ENCODE measurements at places on chromosomes 13 and 19.

GRCh38 chr19:53537121-53537520 lies 824 bp upstream of the ZNF331 start:
- DNase-seq, result peak; percentile 37

- DNase-seq, result no peak
Observed at GRCh38 chr13:33875618-33876401, 57.9 kb downstream of the RFC3 start.

DNA sequence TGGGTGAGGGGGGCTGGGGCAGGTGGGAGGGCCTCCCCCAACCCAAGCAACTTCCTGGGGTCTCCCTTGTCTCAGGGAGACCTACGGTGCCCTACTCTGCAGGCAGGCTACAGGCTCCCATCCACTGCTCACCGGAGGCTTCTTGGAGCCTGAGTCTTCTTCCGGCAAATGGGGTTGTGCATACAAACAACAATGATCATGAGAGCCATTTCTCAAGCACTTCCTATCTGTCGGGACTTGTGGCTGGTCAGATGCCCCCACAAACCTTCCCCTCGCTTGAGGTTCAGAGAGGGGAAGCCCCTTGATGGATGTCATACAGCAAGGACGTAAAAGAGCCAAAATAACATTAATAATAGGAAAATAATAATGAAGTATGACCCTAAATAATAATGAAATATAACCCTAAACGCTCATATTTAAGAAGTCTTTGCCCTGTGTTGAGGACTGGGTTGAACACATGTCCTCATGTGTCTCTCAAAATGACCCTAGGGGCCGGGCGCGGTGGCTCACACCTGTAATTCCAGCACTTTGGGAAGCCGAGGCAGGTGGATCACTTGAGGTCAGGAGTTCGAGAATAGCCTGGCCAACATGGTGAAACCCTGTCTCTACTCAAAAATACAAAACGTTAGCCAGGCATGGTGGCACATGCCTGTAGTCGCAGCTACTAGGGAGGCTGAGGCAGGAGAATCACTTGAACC lies 727 bp downstream of the CD37 start:
- peak; percentile 43 for DNase-seq

GRCh38 chr19:44890366-44891015 lies 563 bp upstream of the TOMM40 start:
- DNase-seq, result peak; percentile 100

- DNase-seq, result no peak
Observed at GRCh38 chr13:73542446-73542845, 483.6 kb downstream of the KLF5 start.

GRCh38 chr13:112532837-112533745 lies 54.9 kb downstream of the TUBGCP3 start:
- peak; percentile 30 for DNase-seq

- no peak for DNase-seq
Observed at GRCh38 chr13:90713441-90714133, 633.9 kb upstream of the MIR17HG start.

GRCh38 chr13:63403733-63404132 lies 1988.1 kb upstream of the PCDH20 start:
- DNase-seq, result no peak

GRCh38 chr13:46361276-46361934 lies 25.6 kb downstream of the RUBCNL start:
- no peak for DNase-seq

GRCh38 chr19:5452594-5453565 lies 2.3 kb upstream of the ZNRF4 start:
- no peak for DNase-seq

GRCh38 chr19:47099576-47100050 lies 14.0 kb downstream of the ZC3H4 start:
- no peak for DNase-seq

GRCh38 chr13:45695198-45695730 lies 6.9 kb upstream of the CBY2 start:
- peak; percentile 41 for DNase-seq

- no peak for DNase-seq
Observed at GRCh38 chr13:64925727-64926126, 2304.4 kb downstream of the PCDH9 start.

DNA sequence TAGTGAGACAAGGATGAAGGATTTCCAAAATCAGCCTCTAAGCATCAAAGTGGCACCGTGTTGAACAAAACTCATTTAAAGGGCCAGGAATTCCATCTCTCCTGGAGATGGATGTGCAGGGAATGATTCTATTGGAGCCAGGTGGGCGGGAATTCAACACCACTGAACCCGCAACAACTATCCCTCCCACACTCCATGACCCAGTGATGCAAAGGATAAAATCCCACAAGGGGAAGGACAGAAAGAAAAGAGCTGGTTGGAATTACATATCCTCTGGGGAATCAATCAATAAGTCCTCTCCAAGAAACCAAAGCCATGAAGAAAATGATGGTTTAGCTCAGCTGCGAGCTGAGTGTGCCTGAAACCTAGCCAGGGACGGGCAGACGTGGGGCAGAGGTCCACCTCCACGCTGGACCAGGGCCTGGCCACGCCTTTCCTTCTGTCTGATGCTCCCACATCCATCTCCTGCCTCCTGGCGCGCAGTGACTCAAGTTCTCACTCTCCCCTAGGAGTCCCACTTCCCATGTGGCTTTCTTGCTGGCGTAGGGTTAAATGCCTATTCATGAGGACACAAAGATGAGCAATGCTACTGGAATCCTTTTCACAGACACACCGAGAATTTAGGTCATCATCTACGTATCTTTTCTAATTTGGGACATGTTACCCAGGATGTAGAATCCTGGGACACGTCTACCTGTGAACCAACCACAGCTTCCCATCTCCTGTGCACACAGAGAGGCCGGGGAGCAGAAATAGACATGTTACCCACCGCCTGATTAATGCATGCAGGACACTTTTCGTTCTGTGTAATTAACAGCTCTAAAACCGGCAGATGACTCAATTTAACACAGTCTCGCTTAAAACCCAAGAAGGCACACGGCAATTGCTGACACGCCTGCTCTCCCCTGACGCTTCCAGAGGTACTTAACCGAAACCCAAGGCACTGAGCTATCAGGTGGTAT lies 48.6 kb downstream of the PEPD start:
- DNase-seq, result no peak

DNA sequence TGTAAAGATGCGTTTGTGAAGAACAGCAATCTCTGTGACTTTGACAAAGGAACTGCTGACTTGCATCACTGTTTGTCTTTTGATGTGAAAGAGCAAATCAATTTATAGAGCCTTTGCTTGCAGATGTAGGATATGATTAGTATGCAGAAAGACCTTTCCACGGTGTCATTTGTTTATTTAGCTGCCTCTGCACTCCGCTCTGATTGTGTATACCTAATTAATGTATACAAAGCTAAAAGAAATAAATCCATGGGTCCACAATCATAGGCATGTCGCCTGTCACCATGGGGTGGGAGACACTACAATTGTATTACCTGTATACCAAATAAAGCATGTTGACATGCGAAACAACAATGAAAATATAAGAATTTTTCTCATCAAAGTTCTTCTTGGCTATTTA lies 410.7 kb downstream of the MZT1 start:
- DNase-seq, result no peak

DNA sequence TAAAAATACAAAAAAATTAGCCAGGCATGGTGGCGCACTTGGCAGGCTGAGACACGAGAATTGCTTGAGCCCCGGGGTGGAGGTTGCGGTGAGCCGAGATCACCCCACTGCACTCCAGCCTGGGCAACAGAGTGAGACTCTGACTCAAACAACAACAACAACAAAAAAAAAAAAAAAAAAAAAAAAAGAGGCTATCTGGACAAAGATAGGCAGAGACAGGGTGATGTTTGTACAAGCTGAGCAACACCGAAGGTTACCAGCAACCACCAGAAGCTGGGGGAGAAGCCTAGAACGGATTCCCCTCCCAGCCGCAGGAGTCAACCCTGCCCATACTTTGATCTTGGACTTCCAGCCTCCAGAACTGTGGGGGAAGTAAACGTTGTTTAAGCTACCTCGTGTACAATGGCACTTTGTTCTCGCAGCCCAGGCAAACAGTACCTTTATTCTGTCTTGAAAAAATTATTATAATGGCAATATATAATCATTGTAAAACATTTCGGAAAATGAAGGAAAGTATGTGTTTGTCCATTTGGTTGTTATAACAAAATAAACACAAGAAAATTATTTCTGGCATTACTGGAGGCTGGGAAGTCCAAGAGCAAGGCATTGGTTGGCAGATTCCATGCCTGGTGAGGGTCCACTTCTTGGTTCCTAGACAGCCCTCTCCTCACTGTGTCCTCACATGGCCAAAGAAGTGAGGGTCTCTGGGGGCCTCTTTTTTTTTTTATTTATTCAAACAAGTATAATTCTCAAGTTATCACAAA lies 39.8 kb upstream of the LATS2 start:
- no peak for DNase-seq

DNA sequence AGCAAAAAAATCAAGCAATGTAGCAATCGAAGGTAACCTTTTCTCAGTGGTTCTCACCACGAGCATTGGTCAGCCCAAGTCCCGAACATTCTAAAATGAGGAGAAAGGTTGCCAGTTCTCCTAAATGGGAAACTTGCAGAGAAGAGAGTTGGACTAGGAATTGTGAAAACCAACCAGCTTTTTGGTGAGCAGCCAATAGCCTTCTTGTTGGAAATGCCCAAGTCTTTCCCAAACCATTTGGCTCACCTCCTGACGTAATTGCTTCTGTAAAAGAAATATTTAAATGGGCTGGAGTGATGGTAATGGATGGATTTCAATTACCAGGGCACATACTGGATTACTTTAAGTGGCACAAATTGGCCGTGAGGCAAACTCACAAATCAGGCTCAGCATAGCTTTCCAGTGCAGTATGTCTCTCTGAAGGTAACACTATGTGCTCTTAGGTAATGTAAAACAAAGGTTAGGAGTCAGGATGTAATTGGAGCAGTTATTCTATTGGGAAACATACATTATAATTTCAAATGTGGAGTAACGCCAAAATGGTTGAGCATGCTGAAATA lies 423.2 kb downstream of the KLF5 start:
- DNase-seq, result no peak

DNA sequence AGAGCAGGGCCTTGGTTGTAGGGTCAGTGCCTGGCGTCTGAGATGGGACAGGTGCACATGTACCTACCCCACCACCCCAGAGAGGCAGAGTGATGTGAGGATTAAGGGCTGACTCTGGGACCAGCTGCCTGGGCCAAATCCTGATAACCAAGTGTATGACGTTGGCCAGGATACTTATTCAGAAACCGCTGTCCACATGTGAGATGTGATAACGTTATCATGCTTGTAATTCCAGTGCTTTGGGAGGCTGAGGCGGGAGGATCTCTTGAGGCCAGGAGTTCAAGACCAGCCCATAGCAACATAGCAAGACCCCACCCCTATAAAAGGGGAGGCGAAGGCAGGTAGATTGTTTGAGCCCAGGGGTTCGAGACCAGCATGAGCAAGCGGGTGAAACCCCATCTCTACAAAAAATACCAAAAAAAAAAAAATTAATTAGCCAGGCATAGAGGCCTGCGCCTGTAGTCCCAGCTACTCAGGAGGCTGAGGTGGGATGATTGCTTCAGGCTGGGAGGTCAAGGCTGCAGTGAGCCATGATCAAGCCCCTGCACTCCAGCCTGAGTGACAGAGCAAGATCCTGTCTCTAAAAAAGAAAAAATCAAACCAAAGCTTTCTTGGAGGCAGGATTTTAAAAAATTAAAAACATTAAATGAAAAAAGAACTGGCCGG lies 10.0 kb downstream of the ADGRE5 start:
- DNase-seq, result no peak

DNA sequence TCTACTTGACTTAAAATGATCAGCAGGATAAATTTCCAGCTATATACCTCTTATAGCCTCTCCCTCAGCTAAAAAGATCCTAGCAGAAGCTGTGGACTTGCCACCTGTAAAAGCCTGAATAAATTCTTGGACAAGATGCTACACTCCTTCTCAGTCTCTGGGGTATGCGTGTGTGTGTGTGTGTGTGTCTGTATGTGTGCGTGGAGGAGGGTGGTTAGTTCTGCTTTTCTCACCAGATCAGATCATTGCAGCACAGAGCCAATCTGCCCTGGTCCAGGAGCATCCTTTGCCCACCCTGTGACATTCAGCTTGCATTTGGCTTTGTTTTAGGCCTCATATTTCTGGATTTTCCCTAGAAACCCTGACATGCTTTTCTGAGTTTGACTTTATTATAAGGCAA lies 438.3 kb downstream of the RFC3 start:
- no peak for DNase-seq

- DNase-seq, result no peak
Observed at GRCh38 chr13:107258599-107259187, 690.8 kb upstream of the ARGLU1 start.

DNA sequence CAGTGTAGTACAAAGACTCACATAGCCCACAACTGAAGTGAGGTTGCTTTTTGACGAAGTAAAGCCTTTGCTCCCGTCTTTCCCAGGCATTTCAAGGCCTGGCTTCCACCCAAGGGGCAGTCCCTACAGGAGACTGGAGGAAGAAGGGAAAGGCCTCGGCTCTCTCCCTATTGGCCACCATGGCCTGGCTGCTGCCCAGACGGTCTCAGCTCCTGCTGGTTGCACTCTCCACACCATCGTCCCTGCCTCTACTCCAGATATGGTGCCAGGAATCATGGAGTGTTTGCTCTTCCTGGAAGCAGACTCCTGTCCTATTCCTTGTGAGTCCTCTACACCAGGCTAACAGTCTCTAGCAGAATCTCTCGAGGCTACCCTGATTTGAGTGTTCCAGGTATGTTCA lies 124.1 kb upstream of the UQCRFS1 start:
- no peak for DNase-seq

- DNase-seq, result no peak
Observed at GRCh38 chr13:109485136-109485794, 301.1 kb downstream of the IRS2 start.

DNA sequence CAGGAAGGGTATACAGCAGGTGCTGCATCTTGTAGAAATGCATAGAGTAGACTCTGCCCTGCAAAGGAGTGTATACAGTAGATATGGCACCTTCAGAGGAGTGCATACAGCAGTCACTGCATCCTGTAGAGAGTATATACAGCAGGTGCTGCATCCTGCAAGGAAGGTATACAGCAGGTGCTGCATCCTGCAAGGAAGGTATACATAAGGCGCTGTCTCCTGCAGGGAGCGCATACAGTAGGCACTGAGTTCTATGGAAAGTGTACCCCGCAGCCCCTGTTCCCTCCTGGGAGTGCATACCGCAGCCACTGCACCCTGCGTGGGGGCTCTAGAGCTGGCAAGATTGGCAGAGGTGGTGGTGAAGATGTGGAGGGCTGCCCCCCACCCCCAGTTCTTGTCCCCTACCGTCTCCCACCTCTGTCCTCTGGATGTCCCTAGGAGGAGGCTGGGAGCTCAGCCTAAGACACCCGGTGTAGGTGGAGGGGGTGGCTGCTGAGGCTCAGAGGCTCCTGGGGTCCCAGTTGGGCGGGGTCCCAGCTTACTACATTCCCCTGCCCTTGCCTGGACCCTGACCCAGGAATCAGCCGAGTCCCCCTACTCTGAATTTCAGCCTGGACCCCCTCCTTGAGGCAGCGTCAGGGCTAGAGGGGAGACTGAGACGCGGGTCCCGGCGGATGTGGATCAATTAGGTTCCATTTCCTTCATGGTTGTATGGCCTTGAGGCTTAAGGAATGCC lies 2.3 kb upstream of the ADAMTSL5 start:
- no peak for DNase-seq

Data from stimulated activated CD8-positive, alpha-beta memory T cell treated with anti-CD3 and anti-CD28 coated beads, Interleukin-4, amount 100 ng/mL, for 48 hours (primary cell).